ENCODE measurements at places on chromosomes 7 and 10. TPM values are rescaled to one million over a fixed set of nuclear protein-coding genes. Genes with fewer than 3 reads are reported as not detected.
A peak's percentile ranks its signal among the peaks of the same experiment; 100 is the strongest.

DNA sequence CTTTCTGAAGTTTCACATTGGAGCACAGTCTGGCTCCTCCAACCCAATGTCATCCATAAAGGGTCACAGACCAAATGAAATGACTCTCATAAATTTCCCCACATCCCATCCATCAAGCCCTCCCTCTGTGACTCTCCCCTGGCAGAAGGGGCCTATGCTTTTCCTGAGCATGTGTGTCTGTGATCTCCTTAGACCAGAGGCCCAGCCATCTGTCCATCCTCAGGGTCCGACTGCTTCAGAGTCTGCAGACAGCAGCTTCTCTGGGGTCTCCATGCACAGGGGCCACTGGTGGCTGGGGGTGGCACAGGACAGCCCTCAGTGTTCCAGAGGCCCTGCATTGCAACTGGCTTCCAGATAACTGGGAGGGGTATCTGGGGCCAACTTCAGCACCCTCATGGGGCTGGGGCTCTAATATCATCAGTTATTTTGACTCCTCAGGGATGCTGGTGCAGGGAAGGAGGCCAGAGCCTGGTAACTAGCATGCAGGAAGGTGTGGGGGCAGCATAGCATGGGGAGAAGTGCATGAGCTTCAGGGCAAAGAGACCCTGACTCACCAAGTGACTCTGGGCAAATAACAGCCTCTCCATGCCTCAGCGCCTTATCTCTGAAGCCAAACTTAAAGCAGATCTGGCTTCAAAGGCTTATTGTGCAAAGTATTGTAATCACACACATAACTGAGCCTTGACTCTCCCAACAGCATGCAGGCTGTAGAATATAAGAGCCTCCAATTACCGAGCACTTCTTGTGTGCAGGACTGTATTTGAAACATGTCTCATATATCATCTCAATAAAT is 266.9 kb downstream of the GRID1 start:
- H3K4me3 ChIP-seq: no peak overlapping the region
- H3K4me1 ChIP-seq: no peaks in the 10 kb centered on the region
- H3K27ac ChIP-seq: no peak overlapping the region
- H3K27me3 ChIP-seq: no peaks in the 10 kb centered on the region
- H3K36me3 ChIP-seq: no peaks in the 10 kb centered on the region

- no peak overlapping the region for H3K4me3 ChIP-seq
- ATAC-seq: no peak
- H3K36me3 ChIP-seq: no peaks in the 10 kb centered on the region
- H3K27ac ChIP-seq: no peak overlapping the region
Measured at GRCh38 chr7:90821961-90822620, 226.0 kb downstream of the CDK14 start.

- peaks cover 8% of the 10 kb centered on the region for H3K36me3 ChIP-seq
- peaks cover 35% of the 10 kb centered on the region for H3K4me1 ChIP-seq
Measured at GRCh38 chr7:101989101-101989500, 171.7 kb downstream of the CUX1 start.

GRCh38 chr10:83553366-83553765 is 585.9 kb upstream of the GHITM start:
- ATAC-seq: no peak
- no peaks in the 10 kb centered on the region for H3K27me3 ChIP-seq
- no peak overlapping the region for H3K4me3 ChIP-seq
- H3K36me3 ChIP-seq: no peaks in the 10 kb centered on the region
- H3K27ac ChIP-seq: no peak overlapping the region

GRCh38 chr7:158864507-158864820 is 8.1 kb downstream of the DYNC2I1 start:
- H3K4me1 ChIP-seq: peaks cover 4% of the 10 kb centered on the region
- H3K36me3 ChIP-seq: no peaks in the 10 kb centered on the region
- peak overlapping the region; percentile 96 for H3K4me3 ChIP-seq
- no peak for ATAC-seq

- no peak overlapping the region for H3K4me3 ChIP-seq
- H3K27ac ChIP-seq: no peak overlapping the region
- no peaks in the 10 kb centered on the region for H3K27me3 ChIP-seq
- H3K36me3 ChIP-seq: no peaks in the 10 kb centered on the region
- H3K4me1 ChIP-seq: no peaks in the 10 kb centered on the region
Measured at GRCh38 chr7:81211204-81211933, 292.5 kb upstream of the SEMA3C start.

DNA sequence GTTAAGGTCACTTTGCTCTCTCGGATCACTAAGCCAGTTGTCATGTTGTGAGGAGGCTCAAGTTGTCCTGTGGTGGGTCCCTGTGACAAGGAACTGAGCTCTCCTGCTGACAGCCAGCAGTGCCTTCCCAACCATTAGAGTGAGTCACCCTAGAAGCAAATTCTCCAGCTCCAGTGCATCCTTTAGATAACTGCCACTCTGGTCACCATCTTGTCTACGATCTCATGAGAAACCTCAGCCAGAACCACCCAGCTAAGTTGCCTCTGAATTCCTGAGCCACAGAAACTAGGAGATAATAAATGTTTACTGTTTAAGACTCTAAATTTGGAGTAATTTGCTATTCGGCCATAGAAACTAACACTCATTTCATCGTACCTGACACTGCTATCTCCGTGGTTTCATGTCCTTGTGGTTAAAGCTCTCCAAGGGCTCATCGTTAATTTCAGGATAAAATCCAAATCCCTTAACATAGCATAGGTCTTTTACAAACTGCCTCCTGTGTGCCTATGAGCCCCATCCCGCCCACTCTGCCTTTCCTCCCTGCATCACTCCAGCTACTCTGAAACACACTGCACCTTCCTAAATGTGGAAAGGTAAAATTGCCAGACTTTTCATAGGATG is 56.5 kb upstream of the WIPF3 start:
- no peak for ATAC-seq
- peaks cover 10% of the 10 kb centered on the region for H3K4me1 ChIP-seq
- H3K36me3 ChIP-seq: no peaks in the 10 kb centered on the region
- H3K27me3 ChIP-seq: no peaks in the 10 kb centered on the region
- H3K27ac ChIP-seq: no peak overlapping the region

DNA sequence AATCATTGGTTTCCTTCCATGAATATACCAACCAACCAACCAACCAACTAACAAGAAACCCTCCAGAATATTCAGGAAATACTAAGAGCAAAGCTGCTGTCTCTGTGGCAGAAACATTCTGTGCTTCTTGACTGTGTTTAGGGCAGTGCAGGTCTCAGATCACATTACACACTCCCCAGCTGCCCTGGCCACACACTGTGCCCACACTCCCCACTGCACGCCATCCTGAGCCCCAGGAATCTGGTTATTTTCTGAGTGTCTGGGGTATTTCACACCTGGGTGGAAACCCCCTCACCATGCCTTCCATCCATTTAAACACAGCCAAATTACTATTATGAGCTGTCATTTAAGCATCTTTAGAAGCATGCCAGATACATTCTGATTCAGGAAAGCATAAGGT is 183.7 kb upstream of the ANK3 start:
- no peak overlapping the region for H3K27ac ChIP-seq
- no peaks in the 10 kb centered on the region for H3K27me3 ChIP-seq
- peak overlapping the region; percentile 41 for H3K4me3 ChIP-seq

DNA sequence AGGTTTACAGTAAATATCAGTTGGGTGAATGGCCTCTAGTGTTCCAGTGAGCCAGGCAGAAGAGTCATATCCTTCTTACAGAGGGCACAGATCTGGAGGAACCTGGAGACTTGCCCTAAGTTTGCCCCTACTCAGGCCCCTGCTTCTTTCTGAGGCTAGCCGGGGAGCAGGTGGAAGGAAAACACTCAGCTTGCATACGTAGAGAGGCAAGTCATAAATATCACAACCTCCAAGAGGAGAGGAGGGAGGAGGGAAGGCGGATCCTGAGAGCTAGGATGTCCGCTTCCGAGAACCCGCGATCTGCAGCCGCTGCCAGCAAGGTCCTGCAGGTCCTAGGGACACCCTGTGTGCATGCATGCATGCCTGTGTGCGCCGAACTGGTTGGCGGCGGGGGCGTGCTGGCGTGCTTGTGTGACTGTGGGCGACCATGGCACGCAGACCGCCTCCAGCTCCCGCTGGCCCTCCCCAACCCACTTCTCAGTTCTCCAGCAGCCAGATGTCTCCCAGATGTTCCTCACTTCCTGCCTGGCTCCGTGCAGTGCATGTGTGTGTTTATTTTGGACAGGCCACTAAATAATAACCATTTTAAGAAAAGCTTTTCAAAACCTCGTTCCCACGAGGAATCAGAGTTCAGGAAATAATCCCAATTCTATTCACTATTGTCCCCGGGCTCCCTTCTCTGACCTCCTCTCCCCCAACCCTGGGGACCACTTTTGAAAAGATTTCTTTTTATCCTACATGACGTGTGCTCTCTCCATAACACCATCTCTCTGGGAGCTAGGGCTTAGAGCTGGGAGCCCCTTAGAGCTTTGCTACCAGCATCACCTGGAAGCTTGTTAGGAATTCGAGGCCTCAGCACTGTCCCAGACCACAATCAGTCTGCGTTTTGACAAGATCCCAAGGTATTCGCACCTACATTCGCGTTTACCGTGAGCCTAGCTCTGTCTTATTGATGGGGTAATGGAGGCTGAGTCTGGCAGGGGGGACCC is 32.4 kb downstream of the UNC5B start:
- peak; percentile 71 for ATAC-seq
- H3K36me3 ChIP-seq: no peaks in the 10 kb centered on the region
- no peak overlapping the region for H3K27ac ChIP-seq
- H3K4me3 ChIP-seq: no peak overlapping the region
- no peaks in the 10 kb centered on the region for H3K27me3 ChIP-seq
- peaks cover 25% of the 10 kb centered on the region for H3K4me1 ChIP-seq

GRCh38 chr10:112490545-112490944 is 43.5 kb downstream of the VTI1A start:
- no peaks in the 10 kb centered on the region for H3K36me3 ChIP-seq
- ATAC-seq: no peak
- H3K4me3 ChIP-seq: no peak overlapping the region

GRCh38 chr10:79249186-79250121 is 97.8 kb upstream of the PPIF start:
- H3K27ac ChIP-seq: peak overlapping the region; percentile 80
- no peak overlapping the region for H3K4me3 ChIP-seq
- peaks cover 99% of the 10 kb centered on the region for H3K4me1 ChIP-seq
- no peak for ATAC-seq

DNA sequence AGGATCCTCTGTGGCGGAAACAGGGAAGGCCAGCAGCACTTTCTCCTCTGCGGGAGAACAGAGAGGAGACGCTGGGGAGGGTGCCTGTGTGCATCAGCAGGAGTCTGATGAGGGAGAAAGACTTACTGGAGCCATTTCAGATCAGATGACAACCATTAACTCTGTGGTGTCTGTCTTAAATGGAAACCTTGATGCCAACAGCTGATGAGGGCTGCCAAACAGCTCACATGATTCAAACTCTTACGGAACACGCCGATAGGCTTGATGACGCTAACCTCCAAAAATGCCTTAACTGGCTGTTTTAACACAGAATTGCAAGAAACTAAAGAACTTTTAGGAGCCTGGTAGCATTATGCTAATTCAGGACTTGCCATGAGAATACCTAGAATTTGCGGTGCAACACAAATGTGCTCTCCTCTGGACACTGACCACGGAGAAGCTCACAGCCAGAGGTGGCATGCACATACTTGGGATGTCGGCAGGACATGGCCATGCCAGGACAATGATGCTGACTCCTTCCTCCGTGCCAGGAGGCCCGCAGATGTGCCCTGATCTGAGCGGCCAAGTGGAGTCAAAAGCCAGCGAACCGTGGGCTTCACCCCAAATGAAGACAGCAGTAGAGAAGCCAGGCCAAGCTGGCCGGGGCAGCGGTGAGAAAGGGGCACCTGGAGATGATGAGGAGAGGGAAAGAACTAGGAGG is 154.9 kb downstream of the ZMYND11 start:
- no peak overlapping the region for H3K4me3 ChIP-seq
- no peaks in the 10 kb centered on the region for H3K4me1 ChIP-seq
- H3K36me3 ChIP-seq: no peaks in the 10 kb centered on the region
- no peak overlapping the region for H3K27ac ChIP-seq

DNA sequence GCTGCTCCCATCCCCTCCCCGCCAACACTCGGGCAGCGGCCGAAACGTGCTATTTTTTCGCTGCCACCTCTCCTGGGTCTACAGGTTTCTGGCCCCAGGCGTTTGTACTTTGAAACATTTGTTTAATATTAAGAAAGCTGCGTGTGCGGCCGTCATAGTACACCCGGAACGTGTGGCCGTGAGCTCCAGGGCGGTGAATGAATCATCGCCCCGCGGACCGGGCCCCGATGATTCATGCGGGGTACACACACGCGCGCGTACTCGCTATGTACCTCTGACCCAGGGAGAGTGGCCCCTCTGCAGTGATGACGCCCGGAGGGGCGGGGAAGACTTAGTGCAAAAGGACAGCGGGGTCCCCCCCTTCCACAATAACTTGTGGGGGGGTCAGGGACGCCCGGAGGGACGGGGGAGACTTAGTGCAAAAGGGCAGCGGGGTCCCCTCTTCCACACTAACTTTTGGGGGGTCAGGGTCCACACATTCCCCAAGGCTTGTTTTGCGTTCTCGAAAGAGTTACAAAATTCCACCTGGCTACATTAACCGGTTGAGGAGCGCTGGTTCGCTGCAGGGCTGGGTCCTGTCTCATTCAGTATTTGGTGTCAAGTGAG is 56.5 kb upstream of the PCGF5 start:
- H3K36me3 ChIP-seq: no peaks in the 10 kb centered on the region
- H3K4me3 ChIP-seq: peak overlapping the region; percentile 82

DNA sequence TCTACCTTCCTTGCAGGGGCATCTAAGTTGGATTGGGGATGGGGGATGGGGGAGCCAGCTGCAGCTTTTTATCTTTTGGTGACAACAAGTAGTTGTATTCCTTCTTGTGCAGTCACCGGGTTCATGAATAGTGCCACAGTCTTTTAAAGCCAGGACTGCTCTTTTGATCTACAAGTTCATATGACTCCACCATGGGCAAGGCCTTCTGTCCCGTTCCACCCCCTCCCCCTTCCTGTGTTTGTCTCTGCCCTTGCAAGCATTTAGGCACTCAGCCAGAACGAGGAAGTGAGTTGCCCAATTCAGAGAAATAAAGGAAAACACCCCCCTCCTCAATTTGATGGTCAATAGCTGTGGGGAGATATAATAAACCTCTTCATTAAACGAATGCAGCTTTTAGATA is 44.8 kb upstream of the EGR2 start:
- H3K27ac ChIP-seq: no peak overlapping the region
- no peaks in the 10 kb centered on the region for H3K36me3 ChIP-seq
- H3K4me1 ChIP-seq: no peaks in the 10 kb centered on the region
- no peak overlapping the region for H3K4me3 ChIP-seq
- H3K27me3 ChIP-seq: no peaks in the 10 kb centered on the region

DNA sequence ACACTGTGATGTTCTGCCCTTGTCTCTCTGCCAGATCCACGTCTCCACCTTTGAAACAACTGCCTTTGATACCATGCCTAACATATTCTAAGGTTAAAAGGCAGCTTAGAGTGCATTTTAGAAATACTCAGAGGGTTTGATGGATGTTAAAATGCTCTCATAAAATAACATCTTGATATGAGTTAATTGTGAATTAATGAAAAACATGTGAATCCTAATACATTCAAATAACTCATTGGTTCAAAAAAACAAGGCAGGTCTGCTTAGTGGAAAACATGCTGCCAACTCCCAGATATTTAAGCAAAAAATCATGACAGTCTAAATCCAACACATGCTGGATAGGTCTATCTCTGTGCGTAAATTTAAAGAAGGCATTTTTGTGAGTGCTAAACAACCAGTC is 291.8 kb downstream of the AHR start:
- H3K27me3 ChIP-seq: no peaks in the 10 kb centered on the region
- no peak overlapping the region for H3K27ac ChIP-seq
- H3K4me3 ChIP-seq: no peak overlapping the region
- H3K36me3 ChIP-seq: no peaks in the 10 kb centered on the region

- H3K27me3 ChIP-seq: no peaks in the 10 kb centered on the region
- H3K36me3 ChIP-seq: no peaks in the 10 kb centered on the region
- no peak overlapping the region for H3K4me3 ChIP-seq
Measured at GRCh38 chr7:148867596-148868377, 16.3 kb downstream of the EZH2 start.

The MRPL43 gene
- total RNA-seq: 58.0 TPM

The MYOZ1 gene
- total RNA-seq: not detected

The PNLIPRP2 gene
- not detected for total RNA-seq

The SFTPA2 gene
- total RNA-seq: 0.16 TPM

The SFTPA1 gene
- total RNA-seq: not detected

Measured in gastroesophageal sphincter (tissue), 4 donors.